ENCODE measurements at places on chromosomes 1 and 21.

GRCh38 chr1:197001828-197002227 lies 24.5 kb downstream of the CFHR5 start:
- no peak for DNase-seq

DNA sequence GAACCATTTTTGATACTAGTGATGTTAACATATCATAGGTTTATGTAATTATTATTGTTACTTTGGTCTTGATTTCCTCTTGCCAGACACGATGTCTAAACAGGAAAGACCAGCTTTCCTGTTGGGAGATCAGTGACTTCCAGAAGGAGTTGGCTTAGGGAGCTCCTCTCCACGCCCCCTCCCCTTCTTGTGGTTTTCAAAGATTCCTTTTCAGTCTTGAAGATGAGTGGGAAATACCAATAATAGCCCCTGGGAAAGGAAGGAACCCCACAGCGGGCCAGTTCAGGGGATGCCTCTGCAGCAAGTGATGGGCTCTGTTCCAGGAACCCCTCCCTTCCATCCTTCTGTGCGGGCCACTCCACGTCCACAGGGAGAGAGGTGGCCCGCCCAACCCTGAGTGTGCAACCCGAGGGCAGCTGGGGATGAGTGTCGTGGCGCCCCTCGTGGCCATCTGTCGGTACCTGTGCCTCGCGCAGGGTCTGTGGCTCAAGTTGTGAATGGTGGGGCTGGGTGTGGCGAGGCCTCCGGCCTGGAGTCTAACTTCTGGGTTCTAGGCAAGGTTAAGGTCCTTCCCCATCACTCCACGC lies 65.7 kb downstream of the TLR5 start:
- peak; percentile 29 for DNase-seq

GRCh38 chr21:45898028-45898350 lies 83.6 kb upstream of the COL6A1 start:
- no peak for DNase-seq

DNA sequence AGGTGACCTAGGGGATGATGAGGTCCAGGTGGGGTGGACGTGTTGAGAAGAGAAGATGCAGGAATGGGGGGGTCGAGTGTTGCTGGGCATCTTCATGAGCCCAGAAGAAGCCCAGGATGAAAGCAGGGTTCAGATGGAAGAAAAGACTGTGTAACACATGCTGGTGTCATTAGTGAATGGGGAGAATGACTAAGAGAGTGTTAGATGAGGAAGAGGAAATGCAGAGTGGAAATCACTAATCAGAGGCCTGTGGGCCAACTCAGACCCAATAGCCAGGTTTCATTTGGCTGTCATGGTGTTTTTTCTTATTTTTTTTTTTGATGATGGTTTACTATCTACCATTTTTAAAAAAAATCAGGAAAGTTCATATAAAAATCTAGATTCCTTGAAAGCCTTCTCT lies 180.8 kb upstream of the CAMK1G start:
- DNase-seq, result no peak

- DNase-seq, result no peak
Measured at GRCh38 chr1:30040081-30041019, 683.0 kb downstream of the MATN1 start.

- no peak for DNase-seq
Measured at GRCh38 chr1:100217834-100218233, 31.8 kb downstream of the DBT start.

- DNase-seq, result no peak
Measured at GRCh38 chr1:54246116-54246721, 46.3 kb downstream of the MRPL37 start.

Data from kidney capillary endothelial cell (primary cell).